T-cell (primary cell): ENCODE measurements at places on chromosomes 3 and 15. TPM values are rescaled to one million over a fixed set of nuclear protein-coding genes. Genes with fewer than 3 reads are reported as not detected.

- DNase-seq: no peak
Measured at GRCh38 chr15:82640672-82641071, 6.5 kb downstream of the CPEB1 start.

Gene ITIH4
- total RNA-seq: 52.0 TPM

- DNase-seq: no peak
Measured at GRCh38 chr3:31502803-31503221, 29.9 kb upstream of the STT3B start.

DNA sequence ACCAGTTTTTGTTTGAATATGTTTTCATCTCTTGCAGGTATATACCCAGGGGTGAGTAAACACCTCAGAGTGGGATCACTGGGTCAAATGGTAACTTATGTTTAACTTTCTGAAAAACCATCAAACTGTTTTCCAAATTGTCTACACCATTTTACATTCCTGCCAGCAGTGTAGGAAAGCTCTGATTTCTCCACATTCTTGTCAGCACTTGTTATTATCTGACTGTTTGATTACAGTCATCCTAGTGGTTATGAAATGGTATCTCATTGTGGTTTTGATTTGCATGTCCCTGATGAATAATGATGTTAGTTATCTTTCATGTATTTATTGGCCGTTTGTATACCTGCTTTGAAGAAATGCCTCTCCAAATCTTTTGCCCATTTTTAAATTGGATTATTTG is 13.8 kb downstream of the FSD2 start:
- DNase-seq: no peak

DNA sequence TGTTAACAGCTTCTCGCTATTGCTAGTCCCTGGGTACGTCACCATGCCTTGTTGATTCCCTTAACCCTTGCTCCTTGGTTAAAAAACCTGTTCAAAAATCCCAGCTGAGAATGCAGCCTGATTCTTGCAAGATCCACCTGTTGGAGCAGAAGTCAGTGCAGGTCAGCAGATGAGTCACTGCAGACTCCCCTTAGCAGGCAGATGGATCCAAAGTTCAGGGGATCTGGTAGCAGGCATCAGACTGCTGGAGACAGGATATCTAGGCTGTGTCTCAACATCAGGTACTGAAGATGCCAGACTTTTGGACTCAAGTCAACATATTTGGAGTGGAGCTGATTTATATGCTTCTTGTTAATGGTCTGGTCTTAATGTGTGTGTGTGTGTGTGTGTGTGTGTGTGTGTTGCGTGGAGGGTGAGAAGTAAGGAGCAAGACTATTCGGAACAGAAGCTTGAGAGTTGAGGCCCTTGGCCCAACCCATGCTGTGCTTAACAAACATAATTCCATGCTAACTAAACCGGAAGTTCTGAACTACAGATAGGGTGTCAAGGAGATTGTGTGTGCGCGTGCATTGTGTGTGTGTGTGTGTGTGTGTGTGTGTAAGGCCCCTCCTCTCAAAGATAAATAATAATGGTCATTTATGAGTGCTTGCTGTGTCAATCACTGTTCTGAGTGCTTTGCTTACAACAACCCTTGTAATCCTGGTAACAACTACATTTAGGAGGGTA is 1.0 kb upstream of the C3orf52 start:
- DNase-seq: no peak

Gene PLCD1
- 75.7 TPM for total RNA-seq

DNA sequence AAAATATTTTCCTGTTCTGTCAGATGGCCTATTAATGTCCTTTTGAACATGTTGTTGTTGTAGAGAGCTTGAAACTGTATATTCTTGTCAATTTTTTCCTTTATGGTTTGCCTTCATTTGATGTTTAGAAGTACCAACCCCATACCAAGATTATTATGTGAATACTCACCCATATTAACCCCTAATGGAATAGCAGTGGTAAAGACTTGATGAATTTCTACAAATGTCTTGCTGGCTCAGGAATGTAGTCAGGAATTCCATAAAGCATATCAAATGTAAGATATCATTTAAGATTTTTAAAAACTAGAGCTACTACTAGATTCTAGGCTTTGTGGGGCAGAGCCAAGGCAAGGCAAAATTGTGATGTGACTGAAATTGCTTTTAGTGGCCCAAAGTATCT is 30.0 kb downstream of the MYO5A start:
- no peak for DNase-seq

DNA sequence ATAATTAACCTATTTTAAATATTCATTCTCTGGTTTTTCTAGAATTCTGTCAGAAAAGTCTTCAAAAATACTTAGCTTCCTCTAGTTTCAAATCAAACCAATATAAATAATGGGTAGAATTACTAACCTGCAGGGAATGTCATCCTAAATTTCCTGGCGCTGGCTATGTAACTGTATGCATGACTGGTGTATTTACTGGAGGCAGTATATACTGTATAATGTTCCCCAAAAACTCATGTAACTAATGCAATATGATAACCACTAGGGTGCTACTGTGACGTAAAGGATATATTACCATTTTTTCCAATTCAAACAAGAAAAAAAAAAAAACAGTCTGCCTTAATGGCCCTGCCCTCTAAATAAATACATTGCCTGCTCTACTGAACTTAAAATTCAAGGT is 407.5 kb downstream of the MECOM start:
- DNase-seq: no peak

DNA sequence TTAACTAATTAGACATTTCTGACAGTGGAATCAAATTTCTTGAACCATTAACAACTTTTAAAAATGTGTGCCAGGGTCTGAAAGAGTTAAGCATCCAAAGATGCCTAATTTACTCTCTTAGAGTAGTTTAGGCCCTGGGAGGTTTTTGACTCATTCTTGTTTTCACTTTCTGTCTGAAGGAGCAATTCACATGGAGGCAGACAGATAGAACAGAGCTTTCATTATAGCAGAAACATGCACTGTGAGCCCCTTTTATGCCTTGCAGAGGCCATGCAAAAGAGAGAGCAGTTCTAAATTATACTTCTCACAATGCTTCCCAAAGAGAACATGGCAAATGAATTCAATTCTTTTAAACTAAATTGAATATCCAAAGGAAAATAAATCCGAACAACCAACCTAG is 554.8 kb downstream of the MFSD1 start:
- no peak for DNase-seq

DNA sequence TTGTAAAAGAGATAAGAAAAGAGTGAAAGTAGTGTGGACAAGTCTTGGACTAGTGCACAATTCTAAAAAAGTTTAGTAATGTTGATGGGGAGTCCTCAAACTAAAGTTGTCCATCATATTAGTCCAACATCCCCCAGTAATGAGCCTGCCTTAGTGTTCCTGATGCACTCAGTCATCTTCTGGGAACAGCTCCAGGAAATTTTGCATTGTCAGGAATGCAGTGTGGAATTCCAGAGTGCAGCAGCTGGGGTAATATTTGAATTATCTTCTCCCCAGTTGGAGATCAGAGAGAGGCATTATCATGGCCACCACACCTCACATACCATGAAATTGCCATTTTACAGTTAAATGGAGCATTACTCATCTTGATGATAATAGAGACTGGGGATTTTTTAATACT is 528.8 kb upstream of the NAALADL2 start:
- DNase-seq: no peak

Gene TEX264
- 47.0 TPM for total RNA-seq

Gene ARPP21
- not detected for total RNA-seq

DNA sequence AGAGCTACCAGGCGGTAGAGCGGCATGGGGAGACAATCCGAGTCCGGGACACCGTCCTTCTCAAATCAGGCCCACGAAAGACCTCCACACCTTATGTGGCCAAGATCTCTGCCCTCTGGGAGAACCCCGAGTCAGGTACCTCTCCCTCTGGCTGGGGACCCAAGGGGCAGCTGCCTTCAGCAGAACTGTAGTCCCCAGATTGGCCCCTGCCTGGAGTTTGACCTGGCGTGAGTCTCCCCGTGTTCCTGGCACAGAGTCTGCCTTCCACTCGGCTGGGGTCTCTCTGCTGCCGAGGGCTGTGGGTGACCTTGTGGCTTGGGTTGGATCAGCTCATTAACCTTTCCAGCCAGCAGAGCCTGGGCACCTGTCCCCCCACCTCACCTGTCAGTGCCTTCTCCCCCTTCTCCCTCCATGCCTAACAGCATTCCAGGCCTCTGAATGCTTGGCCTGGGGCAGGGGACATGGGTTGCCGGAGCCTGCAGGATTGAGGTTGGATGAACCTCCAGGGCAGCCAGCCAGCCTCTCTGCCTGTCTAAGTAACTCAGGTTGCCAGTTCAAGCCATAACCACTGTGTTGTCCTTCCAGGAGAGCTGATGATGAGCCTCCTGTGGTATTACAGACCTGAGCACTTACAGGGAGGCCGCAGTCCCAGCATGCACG is 6.8 kb upstream of the CHST14 start:
- DNase-seq: no peak

Gene IQSEC1
- 73.7 TPM for total RNA-seq

- no peak for DNase-seq
Measured at GRCh38 chr15:69679623-69680228, 227.1 kb downstream of the RPLP1 start.

DNA sequence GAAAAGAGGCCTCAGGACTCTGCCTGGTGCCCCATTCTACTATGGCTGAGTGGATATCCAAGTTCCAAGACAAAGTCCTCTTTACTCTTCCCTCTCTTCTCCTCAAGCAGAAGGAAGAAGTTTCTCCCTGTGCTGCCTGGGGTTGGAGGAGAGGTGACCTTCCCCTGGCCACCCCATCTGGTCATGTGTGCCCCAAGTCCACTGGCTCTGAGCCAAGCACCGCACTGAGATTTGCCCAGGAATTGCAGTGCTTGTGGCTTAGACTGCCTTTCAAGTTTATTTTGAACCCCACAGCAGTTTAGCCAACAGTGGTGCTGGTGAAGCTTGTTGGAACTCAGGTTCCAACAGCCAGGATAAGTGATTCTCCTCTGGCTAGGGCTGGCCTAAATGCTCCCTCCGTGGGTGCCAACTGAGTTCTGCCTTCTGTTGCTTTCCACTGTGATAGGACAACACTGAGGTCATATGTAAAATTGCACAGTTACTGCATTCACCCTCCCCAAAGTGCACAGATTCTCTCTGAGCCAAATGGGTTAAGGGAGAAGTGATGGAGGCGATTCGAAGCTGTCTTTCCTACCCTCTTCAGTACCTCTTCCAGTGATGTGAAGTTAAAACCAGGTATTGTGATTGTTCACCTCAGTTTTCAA is 69.9 kb downstream of the TMCO5A start:
- DNase-seq: no peak

DNA sequence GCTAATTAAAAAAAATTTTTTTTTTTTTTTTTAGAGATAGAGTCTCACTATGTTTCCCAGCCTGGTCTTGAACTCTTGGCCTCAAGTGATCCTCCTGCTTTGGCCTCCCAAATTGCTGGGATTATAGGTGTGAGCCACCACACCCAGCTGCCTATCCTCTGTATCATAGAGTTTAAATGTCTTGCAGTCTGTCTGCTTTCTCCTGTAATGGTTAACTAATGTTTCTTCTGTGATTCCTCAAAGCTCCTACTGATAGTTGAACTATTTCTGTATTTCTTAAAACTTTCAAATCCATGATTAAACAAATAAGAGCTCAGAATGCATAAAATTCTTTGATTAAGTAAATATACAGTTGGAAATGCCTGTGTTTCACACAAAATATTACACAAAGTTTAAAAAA is 115.4 kb upstream of the TPM1 start:
- no peak for DNase-seq
